ENCODE measurements at places on chromosomes 7 and 10. TPM values are rescaled to one million over a fixed set of nuclear protein-coding genes. Genes with fewer than 3 reads are reported as not detected.

Gene MRC1
- not detected for total RNA-seq

DNA sequence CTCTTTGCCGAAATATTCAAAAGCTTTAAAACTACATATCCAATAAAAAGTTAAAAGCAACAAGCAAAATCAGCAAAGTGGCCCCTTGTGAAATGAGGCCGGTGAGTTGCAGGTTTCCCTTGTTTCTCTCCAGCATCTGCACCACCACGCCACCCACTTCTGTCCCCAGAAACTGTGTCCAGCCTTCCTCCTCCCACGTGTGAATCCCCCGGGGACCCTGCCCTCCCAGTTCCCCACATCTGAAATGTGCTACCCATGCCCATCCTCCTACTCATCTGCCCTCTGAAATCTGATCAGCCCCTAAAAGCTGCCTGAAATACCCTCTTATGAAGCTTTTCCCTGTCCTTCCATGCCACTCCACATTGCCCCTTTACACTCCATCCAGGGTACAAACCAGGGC, 3.8 kb downstream of the ALOX5 start:
- DNase-seq, result no peak

GRCh38 chr10:107899075-107899474, 734.6 kb upstream of the SORCS1 start:
- no peak for DNase-seq

Gene GATAD1
- total RNA-seq, result 37.9 TPM

- DNase-seq, result no peak
These were observed 3.9 kb upstream of the TMEM184A start for GRCh38 chr7:1559626-1560590.

DNA sequence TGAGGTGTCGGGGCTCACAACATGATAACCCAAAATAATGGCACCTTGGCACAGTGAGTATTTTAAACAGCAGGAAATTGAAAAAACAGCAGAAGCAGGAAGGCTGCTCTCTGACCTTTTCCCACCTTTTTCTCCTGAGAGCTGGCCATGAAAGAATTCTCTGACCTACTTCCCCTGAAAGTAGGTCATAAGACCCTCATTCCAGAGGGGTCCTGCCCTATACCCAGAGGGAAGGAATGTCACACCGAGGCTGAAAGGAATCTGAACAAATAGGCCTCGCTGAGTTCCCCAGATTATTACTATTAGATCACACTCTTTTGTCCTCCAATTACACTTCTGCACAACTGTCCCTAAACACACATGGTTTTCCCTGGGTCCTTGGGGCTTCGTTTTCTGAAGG, 18.8 kb downstream of the CPVL start:
- no peak for DNase-seq

Gene CAMK1D
- total RNA-seq, result 28.0 TPM

GRCh38 chr7:92528188-92528957, at the start of the genes PEX1 and RBM48:
Gene PEX1, minus strand, starts transcription at chr7:92528520. Its CDS starts 85 bp downstream, at chr7:92528435.
Gene RBM48, plus strand, starts transcription at chr7:92528795. Its CDS starts 19 bp downstream, at chr7:92528814.
- peak; percentile 99 for DNase-seq

Gene DNAH11
- not detected for total RNA-seq

DNA sequence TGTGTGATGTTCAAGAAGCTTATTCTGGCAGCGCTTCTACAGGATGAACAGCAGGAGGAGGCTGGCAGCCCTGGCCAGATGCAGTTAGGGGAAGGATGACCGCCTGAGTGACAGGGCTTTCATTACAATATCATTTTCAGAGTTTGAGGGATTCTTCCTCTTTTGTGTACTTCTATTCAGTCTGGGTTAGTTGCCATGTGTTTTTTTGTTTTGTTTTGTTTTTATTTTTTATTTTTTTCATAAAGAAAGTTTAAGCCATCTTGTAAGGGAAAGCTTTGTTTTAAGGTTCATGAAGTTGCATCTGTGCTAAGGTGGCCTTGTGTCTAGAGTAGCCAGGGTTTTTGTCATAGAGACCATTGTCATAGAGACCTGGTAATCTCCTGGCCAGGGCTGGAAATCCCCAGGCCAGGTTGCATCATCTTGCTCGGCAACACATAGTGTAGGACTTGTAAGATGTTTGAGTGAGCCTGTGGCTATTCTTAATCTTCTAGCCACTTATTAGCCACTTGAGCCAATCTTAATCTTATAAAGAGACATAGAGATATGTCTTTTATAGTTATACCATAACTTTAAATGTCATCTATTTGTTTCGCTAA, 230.5 kb upstream of the TMEM229A start:
- DNase-seq, result peak; percentile 11

DNA sequence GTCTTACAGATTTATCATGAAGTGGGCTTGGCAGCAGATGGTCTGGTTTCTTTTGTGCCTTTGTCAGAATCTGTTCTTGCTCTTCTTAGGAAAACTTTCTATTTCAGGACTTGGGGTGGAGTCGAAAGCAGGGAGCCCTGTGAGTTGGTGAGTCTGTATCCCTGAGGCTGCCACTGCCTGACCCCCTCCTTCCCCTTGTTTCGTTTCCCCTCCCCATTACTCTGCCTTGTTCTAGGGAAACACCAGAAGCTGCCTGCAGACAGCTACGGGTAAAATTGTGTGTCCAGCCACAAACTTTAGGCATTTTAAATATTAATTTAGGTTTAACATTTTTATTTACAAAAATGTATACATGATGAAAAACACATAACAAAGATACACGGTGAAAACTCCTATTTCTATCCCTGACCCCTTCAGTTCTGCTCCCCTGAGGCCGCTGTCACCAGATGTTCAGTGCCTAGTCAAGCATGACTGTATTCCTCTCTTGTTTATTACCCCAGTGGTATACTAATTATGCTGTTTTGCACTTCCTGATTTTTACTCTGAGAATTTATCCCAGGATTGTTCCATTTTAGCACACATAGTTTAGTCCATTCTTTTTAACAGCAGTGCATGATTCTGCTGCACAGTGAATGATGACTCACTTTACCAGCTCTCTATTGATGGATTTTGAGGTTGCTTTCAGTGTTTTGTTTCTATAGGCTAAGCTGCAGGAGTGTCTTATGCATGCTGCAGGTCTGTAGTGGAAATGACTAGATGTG, 9.1 kb downstream of the TSPAN14 start:
- peak; percentile 81 for DNase-seq

- DNase-seq, result peak; percentile 26
These were observed 70.0 kb downstream of the SLC35B4 start for GRCh38 chr7:134246761-134247160.

DNA sequence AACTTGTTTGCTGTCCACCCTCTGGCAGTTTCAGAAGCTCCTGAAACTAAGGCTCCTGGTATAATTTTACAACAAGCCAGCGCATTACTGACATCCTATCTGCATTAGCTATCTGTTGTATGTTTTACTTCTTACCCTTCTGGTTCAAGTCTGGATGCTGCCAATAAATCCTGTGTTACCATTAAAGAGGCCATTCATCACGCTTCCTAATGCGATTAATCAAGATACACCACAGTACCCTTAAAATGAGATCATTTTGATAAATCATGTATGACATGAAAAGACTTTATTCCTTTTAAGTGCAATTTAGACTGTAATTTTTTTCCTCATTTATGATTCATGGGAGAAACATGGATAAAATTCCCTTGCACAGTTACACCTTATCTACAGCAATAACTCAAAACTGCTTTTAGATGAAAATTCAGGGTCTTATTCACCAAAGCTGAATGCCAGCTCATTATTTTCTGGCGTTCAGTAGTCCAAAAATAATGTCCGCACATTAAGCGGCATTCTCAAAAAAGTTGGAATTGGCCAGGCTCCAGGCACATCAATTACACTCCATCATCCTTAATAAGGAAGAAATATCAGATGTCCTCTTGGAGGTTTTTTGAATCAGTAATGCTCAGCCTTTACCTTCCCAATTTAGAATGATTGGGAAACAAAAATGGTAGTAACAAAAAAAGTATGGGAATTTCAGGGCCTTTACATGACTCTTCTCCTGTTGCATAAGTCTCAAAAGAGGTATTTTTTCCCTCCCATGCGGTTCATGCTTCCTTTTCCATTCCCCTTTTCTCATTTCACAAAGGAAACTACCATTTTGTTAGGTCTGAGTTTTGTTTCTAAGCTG, 878.5 kb downstream of the LRMDA start:
- no peak for DNase-seq

- no peak for DNase-seq
These were observed 166.4 kb downstream of the DNAJB6 start for GRCh38 chr7:157503229-157503628.

Gene SFTPD
- total RNA-seq, result not detected

GRCh38 chr7:68176974-68177373, 1180.3 kb downstream of the TYW1 start:
- peak; percentile 60 for DNase-seq

Gene AMPH
- total RNA-seq, result not detected

Gene PRKCQ
- 4.2 TPM for total RNA-seq

Gene ETV1
- not detected for total RNA-seq

GRCh38 chr10:118096022-118096421, 49.3 kb upstream of the RAB11FIP2 start:
- DNase-seq, result no peak

DNA sequence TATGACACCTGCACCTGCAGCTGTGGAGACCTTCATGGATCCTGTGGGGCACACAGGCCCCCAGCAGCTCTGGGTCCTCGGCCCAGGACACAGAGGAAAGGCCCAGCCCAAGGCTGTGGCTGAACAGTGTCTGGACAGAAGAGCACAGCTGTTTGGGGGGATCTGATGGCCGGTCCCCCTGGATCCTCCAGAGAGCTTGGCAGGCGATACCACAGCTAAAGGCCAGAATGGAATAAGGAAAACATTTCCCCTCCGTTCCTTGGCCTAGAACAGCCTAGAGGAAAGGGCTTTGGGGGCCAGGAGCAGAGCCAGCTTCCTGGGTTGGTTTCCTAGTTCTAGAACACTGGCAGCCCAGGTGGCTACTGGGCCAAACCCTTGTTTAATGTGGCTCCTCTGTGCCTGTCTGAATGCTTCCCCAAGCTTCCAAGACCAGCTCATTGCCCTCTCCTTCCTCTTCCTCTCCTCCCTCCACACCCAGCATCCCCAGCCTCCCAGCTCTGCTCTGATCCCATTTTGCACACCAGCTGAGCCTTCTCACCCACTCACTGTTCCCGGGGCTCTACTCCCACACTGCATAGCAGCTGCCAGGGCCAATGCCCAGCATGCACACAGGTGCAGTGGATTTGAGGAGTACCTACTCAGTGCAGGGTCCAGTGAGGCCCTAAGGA, 46.9 kb downstream of the GPAM start:
- no peak for DNase-seq

DNA sequence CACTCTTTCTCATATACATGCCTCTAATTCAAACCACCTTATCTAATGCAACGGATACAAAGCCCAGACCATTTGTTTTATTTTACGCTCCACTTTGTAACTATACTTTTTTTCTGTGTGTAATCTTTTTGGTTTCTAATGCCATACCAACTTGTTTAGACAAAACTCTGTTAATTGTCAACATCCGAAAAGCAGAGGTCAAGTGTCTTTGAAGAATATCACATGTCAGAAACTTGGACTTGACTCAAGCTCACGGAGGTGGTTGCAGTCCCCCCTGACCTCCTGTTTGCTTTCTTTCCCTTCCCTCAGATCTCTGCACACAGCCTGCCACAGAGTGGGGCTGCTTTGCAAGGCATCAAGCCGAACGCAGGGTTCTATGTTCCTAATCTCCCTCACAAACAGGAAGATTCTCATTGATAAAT, 698.9 kb downstream of the PARD3 start:
- DNase-seq, result no peak

GRCh38 chr10:88557256-88557655, 25.9 kb downstream of the RNLS start:
- no peak for DNase-seq

DNA sequence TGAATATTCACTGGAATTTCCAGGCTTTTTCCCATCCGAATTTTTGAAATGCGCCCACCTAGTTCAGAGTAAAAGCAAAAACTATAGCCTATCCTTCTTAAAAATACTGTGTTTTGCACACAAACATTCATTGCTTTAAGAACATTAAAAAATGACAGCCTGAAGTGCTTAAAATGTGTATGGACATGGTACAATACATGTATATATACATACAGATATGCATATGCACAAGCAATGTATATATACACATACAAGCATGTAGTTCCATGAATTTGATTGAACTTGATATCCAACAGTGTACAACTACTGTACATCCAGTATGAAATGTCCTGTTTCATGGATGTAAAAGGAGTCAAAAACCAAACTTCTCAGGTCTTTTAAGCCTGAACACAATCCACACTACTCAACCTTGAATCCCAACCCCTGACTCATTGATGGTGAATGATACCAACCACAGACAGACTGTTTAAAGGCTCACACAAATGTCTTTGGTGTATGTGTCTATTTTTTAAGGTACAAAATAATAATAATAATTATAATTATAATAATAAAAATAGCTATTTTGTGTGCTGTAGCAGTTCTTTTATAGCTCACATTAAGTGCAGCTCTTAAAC, 14.8 kb downstream of the INHBA start:
- DNase-seq, result no peak

- no peak for DNase-seq
These were observed 558.2 kb upstream of the GALNT17 start for GRCh38 chr7:70573696-70574095.
